ENCODE measurements at places on chromosomes 7 and 10.

GRCh38 chr7:105776068-105776790, 100.2 kb downstream of the ATXN7L1 start:
- DNase-seq: no peak

DNA sequence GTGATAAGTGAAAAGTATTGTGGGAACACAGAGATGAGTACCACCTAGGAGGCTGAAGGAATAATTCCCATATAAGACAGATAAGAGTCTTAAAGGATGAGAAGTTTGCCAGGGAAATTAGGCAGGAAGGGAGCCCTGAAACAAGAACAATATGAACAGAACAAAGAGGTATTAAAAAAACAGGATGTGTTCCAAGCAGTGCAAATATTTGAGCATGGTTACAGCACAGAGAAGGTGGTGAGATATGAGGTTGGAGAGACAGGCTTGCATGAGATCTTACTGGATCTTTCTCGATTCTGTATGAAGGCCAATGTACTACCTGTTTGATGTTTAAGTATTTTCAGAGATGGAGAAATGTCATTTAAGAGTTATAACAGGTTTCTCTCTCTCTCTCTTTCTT, 20.3 kb downstream of the TAC1 start:
- no peak for DNase-seq

DNA sequence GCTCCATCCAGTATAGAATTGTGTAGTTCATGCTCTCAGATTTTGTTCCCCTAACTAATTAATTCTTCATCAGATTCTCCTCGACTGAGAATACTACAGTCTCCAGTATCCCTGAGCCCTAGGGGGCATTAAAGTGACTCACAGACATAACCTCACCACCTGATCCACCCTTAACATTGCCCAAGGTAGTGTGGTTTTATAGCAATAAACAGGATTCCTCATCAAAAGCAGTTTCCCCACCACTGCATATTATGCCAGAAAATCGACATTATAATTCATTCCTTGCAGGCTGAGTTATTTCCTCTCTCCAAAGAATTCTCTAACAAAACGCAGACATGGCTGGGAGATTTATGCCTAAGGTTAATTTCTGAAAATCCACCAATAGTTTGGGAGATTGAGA, 1402.5 kb upstream of the CELF2 start:
- no peak for DNase-seq

- no peak for DNase-seq
These were observed 36.3 kb upstream of the EXOC6 start for GRCh38 chr10:92811986-92812385.

DNA sequence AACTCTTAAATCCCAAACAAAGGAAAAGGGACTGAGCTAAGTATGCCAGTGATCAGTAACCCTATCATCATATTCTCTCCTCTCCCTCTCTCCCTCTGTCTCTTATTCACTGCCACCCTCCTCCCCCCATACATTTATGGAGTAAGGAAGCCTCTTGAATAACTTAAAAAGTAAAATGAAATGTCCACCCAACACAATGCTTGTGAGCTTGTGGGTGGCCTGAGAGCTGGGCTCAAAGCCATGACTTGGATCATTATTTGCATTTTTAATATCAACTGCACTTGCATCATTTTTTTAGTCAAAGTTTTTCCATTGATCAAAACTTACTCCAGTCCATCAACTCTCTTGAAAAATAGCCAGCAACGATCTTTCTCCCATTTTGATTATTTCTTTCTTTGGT, 46.8 kb downstream of the FAM107B start:
- DNase-seq: no peak

- DNase-seq: no peak
These were observed 125.3 kb downstream of the SAMD9 start for GRCh38 chr7:92992483-92992882.

DNA sequence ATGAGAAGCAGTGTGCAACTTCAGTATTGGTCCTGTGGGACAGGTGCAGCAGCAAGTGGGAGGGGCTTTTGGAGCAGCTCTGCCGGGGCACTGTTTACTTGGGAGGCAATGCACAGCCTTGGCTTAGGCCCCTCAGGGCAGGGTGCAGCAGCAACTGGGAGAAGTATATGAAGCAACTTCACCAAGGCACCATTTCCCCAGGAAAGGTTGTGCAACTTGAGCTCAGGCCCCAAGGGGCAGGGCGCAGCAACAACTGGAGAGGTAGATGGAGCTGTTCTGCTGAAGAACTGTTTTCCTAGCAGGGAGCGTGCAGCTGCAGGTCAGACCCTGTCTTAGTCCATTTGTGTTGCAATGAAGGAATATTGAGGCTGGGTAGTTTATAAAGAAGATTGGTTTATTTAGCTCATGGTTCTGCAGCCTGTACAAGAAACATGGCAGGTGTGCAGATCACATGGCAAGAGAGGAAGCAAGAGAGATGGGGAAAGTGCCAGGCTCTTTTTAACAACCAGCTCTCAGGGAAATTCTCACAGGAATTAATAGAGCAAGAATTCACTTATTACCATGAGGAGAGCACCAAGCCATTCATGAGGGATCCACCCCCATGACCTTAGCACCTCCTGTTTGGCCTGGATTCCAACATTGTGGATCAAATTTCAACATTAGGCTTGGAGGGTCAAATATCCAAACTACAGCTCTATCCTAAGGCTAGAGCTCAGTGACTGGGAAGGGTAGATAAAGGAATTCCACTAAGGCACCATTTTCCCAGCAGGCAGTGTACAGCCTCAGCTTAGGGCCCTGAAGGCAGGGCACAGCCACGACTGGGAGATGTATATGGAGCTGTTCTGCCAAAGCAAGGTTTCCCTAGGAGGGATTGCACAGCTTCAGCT, 10.9 kb downstream of the GPR141 start:
- no peak for DNase-seq

GRCh38 chr7:46490406-46490805, 569.3 kb upstream of the IGFBP3 start:
- DNase-seq: no peak

- no peak for DNase-seq
These were observed 47.8 kb downstream of the NOD1 start for GRCh38 chr7:30430777-30431176.

- DNase-seq: no peak
These were observed 276.8 kb upstream of the PFKP start for GRCh38 chr10:2790396-2791188.

DNA sequence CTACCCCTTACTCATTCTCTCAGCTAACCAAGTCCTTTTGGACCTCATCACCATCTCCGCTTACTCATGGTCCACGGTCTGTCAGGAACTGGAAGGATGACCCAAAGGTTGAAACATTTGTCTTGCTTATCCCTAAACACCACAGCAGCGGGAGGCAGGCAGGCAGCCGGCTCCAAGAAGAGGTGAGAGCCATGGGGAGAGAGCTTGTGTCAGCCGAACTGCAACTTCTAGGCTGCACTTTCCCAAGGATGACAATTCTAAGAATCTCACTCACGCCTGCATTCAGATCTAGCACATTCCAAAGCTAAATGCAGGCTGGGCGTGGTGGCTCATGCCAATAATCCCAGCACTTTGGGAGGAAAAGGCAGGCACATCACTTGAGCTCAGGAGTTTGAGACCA, 86.0 kb downstream of the SPDYE5 start:
- DNase-seq: no peak

GRCh38 chr10:5490032-5490431, 9.3 kb downstream of the CALML5 start:
- no peak for DNase-seq

DNA sequence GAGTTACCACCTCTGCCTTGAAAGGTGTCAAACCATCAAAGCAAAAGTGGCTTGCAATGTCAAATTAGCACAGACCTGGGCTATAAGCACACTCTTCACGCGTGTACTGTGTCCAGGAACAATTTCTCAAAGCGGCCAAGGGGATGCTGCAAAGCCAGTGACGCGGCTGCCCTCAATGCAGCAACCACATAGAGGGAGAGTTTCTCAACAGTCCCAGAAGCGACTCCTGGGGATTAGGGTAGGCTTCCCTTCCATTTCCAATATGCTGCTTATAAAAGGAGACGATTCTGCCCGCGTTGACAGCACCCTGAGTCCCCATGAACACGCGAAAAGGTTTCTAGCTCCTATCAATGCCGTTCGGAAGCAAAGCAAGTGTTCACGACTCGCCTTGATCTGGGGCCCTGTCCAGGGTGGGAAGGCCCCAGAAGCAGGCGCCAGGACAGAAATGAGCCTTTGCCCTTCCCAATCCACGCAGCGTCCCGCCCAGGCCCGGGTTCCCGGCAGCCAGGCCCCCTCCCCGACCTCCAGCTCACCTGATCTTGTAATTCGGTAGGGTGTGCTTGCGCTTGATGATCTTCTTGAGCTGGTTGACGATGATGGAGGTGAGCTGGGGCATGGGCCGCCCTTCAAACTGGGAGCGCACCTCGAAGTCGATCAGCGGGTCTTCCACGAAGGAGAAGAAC, 1.3 kb downstream of the PDZD8 start:
- peak; percentile 19 for DNase-seq

GRCh38 chr7:5363729-5364128, 59.9 kb downstream of the TNRC18 start:
- no peak for DNase-seq

DNA sequence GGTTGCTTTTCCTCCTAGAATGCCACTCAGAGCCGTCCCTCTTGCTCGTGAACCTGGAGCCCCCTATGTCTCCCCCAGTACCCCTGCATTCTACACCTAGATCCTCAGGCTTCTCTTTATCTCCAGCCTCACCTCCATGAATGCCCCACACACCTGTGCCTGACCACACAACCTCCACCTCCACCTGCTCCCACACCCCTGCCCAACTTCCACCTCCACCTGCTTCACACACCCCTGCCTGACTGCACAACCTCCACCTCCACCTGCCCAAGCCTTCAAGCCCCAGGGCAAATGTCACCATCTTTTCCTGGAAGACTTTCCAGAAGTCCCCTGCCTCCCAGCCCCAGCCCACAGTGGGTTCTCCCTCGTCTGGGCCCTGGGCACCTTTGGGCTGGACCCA, 6.9 kb upstream of the LFNG start:
- DNase-seq: no peak

GRCh38 chr10:25117757-25118156, 57.0 kb upstream of the GPR158 start:
- no peak for DNase-seq

- no peak for DNase-seq
These were observed 2.9 kb downstream of the PLXNA4 start for GRCh38 chr7:132573251-132573955.

GRCh38 chr10:102485093-102485784, 17.3 kb downstream of the ACTR1A start:
- DNase-seq: no peak

GRCh38 chr7:100483722-100484672, at the start of gene NYAP1:
Gene NYAP1 (plus strand): TSS chr7:100483927. CDS start chr7:100485312, 1,385 bp downstream.
- DNase-seq: peak; percentile 91

DNA sequence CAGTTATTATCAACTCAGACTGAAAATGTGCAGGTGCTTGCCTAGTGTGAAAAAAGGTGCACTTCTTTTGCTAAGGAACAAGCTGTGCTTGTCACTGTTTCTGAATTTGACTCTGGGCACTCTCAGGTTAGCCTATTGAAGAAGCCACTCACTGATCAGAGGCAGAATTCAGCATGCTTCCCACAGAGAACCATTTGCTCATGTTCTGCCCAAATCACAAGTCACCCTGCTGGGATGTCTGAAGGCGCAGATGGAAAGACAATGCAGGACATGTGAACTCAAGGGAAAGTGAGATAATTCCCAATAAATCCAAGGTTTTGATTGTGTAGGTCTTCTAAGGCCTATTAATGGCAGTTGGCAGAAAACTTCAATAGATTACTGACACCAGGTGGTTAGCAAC, 47.8 kb upstream of the CSTF2T start:
- peak; percentile 36 for DNase-seq

DNA sequence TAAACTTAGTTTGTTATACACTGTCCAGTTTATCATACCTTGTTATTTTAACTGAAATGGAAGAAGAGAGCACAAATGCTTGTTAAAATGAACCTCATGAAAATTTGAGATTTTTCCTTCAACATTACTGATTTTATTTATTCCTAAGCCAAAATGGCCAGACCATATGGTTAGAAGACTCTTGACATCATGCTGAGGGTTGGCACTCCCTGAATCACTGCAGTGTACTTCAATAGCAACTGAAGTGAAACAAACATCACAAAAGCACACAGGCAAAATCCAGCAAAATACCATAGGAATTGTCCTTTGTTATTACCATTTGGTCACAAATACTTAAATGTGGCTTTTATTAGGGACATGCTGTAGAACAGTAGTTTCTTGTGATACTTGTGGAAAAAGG, 347.8 kb downstream of the NXPH1 start:
- peak; percentile 44 for DNase-seq

- DNase-seq: no peak
These were observed 64.6 kb downstream of the KLF6 start for GRCh38 chr10:3720228-3721019.

- no peak for DNase-seq
These were observed 434 bp upstream of the PLEKHA8 start for GRCh38 chr7:30027740-30028215.

GRCh38 chr10:60314069-60314940, 75.4 kb downstream of the ANK3 start:
- no peak for DNase-seq

DNA sequence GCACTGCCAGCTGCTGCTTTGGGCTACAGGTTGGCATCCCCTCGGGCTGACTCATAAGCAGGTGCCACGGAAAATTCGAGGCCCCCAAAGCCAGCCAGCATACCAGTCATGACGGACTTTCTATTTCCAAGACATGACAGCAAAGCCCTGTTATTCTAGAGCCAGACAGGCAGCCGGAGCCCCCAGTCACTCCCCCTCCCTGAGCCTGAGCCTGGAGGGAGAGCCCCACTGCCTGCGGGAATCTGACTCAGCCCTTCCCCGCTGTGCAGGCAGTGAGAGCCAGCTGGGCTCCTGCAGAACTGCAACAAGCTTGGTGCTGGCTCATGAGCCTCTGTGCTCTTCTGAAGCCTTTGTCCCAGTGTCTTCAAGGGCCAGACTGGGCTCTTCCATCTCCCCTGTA, 15.8 kb downstream of the BTBD16 start:
- DNase-seq: peak; percentile 12

DNA sequence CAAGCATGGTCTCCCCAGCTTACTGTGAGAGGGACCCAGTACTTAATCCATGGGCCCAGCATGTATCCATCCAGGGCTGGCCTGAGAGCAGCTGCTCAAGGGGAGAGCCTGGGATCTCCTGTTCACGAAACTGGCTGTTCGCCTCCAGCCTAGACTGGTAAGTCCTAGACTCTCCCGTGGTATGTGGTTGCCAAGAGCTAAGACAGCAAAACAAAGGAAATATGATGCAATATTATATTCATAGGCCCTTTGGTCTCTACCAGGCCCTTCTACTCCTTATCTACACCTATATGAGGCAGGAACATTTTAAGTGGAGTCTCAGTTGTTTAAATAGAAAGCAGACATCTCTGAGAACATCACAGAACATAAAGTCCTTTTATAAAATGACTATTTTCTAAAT, 28.9 kb upstream of the STK17A start:
- no peak for DNase-seq

DNA sequence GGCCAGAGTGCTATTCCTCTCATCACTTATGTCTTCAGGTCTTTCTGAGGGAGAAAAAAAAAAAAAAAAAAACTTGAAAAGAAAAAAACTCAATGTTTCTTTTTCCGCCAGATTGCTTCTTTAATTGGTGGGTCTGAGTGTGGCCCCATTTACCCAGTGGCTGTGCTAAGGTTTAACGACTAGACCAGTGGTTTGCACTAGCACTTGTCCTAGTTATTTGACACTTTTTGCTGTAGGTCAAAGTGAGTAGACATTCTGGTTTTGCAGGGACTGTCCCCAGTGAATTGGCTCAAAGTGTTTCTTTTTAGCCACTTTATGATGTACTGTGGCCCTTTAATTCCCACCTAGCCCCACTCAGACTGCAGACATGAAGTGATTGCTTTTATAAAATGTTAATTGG, 273.3 kb downstream of the PTEN start:
- DNase-seq: no peak

All from cerebellum (tissue), 4 donors.